ENCODE measurements at places on chromosomes 5 and 9. TPM values are rescaled to one million over a fixed set of nuclear protein-coding genes. Genes with fewer than 3 reads are reported as not detected.

The SPDL1 gene
- total RNA-seq: 11.6 TPM

The NIM1K gene
- 0.22 TPM for total RNA-seq

The ROR2 gene
- total RNA-seq: 5.2 TPM

The OR1L8 gene
- total RNA-seq: 0.18 TPM
